D341Med (cell line): ENCODE measurements at places on chromosomes 1 and 21.

GRCh38 chr1:234610666-234611224 lies 767 bp upstream of the IRF2BP2 start:
- DNase-seq = peak; percentile 91

GRCh38 chr1:99818063-99818699 lies 32.0 kb upstream of the AGL start:
- DNase-seq = no peak

GRCh38 chr1:90393025-90393424 lies 324.1 kb downstream of the BARHL2 start:
- DNase-seq = no peak

DNA sequence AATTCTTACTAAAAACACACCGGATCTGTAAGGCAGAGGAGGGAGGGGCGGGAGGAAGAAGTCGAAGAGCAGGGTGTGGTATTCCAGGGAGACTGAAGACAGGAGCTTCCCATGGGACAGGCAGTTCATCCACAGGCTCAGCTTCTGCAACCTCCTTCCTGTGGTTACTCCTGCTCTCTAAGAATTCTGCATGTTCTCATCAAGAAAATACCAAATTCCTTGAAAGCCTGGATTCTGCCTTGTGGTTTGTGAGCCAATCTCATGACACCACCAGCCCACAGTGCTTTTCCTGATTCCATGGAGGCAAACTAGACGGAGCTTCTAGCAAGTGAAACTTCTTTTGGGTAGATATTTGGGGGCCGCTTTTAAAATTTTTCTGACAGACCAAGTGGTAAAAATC lies 1.1 kb upstream of the ST6GALNAC3 start:
- DNase-seq = no peak

DNA sequence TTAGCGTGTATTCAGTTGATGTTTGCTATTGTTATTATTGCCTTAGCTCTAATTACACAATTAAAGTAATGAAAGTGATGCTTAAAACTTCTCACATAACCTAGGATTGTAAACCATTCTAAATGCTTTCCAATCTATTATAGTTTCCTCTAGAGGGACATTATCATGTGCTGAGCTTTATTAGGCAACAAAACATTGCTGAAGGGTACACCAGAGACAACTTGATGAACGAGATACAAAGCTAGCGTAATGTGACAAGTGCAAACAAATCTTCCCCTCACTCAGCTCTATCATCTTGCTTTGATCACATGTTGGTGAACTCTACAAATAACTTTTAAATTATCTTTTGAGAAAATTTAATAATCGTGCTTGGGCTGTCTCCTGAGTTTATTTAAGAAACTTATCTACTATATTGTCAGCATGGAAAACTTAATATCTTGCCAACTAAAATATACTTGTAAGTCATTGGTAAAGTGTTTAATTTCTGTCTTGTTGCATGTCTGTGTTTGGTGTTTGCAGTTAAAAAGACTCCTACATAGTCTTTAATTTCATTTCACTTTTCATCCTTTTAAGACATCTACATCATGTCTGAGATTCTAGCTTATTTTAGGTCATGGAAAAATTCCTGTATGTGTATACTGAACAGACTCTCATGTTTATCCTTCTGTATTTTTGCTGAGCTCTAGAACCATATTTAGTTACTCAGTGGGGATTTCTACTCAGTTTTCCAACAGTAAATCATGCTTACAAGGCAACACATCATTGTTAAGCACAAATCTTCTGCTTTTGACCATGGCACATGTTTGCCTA lies 104.2 kb upstream of the ADAMTS5 start:
- no peak for DNase-seq

DNA sequence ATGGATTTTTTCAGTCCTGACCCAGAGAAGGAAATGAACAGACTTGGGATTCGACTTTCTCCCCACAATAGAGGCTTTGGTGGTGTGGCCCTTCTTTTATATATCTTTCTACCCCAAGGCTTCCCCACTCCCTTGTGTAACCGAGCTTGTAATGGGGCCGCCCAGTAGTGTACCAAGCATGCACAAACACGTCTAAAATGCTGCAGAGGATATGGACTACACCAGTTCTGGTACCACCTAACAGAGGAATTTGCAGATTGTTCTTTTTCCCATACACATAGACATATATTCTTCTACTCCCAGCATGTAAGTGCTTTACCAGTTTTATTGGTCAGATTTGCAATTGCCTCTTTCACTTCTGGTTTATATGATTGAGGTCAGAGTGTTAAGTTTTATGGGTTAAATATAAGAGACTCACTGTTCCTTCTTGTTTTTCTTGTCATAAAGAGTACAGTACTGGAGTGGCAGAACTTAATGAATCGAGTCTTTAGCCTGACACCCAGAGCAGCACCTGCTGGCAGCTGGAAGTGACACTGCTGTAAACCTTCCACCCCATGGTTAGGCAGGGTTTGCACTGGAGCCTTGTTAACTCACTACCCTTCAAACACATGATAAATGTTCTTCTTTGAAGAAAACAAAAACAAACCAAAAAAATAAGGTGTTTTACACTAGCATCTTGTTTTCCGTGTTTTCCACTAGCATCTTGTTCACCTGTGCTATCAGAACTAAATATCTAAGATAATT lies 198.6 kb downstream of the PTPRC start:
- DNase-seq = no peak

DNA sequence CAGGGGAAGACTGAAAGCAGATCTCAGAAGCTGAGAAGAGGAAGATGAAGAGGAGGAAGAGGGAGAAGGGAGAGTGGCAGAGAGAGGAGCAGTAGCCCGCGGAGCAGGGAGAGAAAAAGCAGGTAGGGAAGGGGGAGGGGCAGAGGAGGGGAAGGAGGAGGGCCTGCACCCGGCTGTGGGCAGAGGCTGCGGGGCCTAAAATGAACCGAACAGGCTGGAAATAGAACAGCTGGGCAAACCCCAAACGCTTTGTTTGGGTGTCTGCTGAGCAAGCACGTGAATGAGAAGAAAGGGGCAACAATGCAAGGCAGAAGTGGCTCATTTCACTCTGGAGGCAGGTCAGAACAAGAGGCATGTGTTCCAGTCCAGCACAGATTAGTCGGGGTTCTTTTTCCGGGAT lies 33.5 kb downstream of the KCNC4 start:
- DNase-seq = no peak

DNA sequence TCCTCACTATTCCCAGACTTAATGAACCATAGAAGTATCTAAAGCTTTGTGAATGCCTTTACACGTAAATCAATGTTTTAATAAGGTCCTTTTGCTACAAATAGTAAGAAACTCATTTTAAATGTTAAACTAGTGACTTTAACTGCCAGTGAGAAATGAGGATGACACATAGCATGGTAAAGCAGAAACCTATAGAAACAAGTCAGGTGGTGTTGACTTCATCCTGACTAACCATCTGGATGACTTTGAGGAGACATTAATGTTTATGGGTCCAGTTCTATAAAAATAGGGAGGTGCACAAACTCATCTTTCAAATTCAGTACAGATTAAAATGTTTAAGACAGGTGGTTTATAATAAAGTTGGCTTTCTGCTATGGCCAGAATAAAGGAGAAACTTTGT lies 85.4 kb downstream of the COLGALT2 start:
- DNase-seq = no peak

DNA sequence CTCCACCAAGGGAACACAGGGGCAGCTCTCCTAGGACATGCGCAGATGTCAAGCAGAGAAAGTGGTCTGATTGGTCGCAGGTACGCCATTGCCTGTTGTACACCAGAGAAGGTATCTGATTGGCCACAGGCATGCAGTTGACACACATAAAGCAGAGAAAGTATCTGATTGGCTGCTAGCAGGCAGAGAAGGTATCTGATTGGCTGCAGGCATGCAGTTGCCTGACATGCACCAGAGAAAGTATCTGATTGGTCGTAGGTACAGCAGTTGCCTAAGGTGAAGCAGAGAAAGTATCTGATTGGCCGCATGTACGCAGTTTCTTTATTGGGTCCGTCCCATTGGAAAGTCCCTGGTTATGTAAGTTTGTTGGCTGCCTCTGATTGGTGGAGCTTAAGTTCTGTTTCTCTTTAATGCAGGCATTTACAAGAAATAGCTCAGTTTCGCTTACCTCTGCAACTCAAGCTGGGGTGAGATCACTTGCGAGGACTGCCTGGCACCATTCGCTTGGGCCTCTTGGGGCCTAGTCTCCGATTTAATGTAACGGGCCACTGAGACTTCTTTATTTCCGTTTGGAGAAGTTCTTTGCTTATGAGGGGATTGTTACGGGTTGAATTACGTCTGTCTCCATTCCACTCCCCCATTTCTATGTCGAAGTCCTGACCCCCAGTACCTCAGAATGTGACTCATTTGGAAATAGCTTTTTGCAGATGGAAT lies 74.2 kb downstream of the SIK1 start:
- DNase-seq = no peak

DNA sequence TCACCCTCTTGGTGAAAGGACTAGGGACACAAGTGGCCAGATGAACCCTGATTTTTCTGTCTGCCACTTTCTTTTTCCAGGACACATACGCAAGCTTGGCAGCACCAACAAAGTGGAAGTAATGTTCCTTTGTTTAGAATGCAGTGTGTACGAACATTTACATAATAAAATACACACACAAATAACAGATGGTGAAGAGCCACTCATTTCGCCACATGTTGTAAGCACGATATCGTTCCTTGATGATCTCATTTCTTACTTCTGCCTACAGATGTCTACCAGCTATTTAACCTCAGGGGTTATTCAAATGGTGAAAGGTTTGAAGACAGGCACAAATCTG lies 670.2 kb upstream of the CXADR start:
- no peak for DNase-seq

GRCh38 chr1:162230517-162230916 lies 146.1 kb downstream of the SPATA46 start:
- DNase-seq = no peak

- DNase-seq = peak; percentile 83
These were observed 24.8 kb upstream of the TMEM51 start for GRCh38 chr1:15128520-15129313.
